NCI-H1930 (cell line): ENCODE measurements at places on chromosomes 11 and 22.

- DNase-seq, result no peak
Measured at GRCh38 chr22:31092161-31092560, 11.0 kb downstream of the SMTN start.

DNA sequence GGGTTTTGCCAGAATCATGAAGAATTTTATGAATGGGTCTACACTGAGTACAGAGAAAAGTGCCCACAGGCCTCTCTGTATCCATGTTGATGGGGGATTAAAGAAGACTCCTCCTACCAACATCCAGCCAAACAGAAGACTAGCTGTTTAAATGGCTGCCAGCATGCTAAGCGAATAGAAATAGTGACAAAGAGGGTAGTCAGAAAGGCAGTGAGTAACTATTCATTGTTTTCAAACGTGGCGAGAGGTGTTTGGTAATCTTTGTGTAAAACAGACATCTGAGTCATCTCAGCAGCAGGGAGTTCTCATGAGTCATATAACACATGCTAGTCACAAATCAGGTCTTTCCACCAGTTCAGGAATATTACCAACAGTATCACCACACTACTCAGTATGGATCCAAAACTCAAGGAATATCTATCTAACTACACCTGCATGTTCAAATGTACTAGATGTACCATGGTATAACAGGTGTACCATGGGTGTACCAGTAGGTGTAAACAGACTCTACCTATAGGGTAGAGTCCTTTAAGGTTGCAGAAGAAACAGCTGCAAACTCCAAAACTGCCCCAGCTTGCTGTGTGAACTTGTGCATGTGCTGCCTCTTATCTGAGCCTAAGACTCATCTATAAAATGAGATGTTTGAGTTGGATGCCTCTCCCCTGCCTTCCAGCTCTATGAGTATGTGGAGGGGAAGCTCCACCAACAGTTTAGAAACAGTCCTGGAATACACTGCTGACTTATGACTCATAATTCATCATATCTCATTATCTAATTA, 82.0 kb downstream of the SLC1A2 start:
- DNase-seq, result no peak

GRCh38 chr11:64539711-64540427, 51.2 kb upstream of the SLC22A12 start:
- no peak for DNase-seq

DNA sequence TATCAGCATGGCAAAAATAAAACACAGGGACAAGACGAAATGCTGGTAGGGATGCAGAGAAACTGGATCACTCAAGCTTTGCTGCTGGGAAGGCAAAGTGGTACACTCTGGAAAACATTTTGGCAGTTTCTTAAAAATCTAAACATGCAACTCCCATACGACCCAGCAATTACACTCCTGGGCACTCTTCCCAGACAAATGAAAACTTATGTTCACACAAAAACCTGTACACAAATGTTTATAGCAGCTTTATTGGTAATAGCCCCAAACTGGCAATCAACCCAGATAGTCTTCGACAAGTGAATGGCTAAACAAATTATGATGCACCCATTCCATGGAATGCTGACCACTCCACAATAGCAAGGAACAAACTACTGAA, 35.8 kb upstream of the PRR5 start:
- DNase-seq, result no peak

DNA sequence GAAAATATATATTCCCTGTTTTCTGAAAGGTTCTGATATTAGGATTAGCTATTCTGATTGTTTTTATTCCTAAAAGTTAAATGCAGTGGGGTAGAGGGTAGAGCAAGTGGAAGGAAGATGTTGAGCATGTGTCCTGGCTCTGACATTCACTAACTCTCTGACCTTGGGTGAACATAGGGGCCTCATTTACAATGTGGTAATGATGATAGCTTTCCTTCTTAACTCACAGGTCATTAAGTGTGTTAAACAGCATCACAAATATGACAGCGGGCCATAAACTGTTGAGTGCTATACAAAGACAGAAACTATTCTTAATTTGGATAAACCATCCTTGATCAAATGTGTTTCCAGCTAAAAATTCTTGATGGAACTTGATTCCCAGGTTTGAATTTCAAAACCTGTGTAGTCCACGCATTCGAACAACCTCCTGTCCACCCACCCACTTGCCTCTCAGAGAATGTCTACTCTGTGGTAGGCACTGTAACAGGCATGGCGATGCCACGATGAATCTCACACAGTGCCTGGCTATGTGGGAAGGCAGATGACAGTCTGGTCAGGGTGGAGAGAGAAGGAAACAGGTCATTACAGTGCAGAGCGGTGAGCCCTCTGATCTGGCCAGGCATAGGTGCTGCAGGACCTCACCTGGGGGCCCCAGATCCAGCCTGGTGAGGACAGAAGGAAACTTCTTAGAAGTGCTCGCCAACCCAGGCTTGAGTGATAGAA, 19.3 kb upstream of the PEX26 start:
- no peak for DNase-seq

DNA sequence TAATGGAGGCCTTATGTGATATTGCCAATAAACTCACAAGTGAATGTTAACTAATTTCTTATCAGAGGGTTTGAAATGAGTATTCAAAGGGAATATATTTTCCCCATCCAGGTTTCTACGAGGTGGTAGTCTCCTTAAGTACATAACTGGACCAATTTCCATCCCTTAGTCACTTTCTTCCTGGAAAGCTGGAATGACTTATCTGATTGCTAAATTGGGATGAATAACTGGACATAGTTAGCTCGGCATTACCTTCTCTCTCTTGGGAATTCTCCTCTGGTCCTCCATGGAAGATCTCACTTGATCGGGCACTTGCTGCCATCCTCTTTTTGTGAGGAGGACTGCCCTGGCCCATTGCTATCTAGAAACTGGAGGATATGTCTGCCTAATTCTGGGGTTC, 109.1 kb downstream of the TRPC6 start:
- no peak for DNase-seq

GRCh38 chr22:24871611-24872205, 65.7 kb downstream of the SGSM1 start:
- no peak for DNase-seq

GRCh38 chr11:117816846-117817367, 7.6 kb downstream of the FXYD2 start:
- no peak for DNase-seq

- DNase-seq, result no peak
Measured at GRCh38 chr11:118621784-118622375, 14.5 kb downstream of the PHLDB1 start.

DNA sequence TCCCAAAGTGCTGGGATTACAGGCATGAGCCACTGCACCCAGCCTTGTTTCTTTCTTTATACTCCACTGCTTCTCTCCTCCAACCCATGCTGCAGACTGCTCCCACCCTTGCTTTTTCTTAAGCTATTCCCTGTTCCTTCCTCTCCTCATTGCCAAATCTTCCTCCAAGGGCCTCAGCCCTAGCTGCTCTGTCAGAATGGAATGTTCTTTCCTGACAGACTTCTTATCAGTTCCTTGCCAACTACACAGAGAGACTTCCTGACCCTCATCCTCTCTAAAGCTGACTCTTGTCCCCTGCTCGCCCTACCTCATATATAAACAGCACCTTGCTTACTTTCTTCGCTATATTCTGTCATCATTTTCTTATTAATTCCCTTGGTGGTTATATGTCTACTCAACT, 16.9 kb upstream of the PIK3C2A start:
- no peak for DNase-seq

GRCh38 chr11:85749884-85750283, 61.1 kb downstream of the SYTL2 start:
- no peak for DNase-seq

- DNase-seq, result no peak
Measured at GRCh38 chr22:26134654-26135330, 34.5 kb upstream of the SEZ6L start.

- no peak for DNase-seq
Measured at GRCh38 chr11:14582793-14583192, 60.8 kb upstream of the PDE3B start.

- DNase-seq, result no peak
Measured at GRCh38 chr22:49979587-49980264, 19.2 kb downstream of the PIM3 start.

DNA sequence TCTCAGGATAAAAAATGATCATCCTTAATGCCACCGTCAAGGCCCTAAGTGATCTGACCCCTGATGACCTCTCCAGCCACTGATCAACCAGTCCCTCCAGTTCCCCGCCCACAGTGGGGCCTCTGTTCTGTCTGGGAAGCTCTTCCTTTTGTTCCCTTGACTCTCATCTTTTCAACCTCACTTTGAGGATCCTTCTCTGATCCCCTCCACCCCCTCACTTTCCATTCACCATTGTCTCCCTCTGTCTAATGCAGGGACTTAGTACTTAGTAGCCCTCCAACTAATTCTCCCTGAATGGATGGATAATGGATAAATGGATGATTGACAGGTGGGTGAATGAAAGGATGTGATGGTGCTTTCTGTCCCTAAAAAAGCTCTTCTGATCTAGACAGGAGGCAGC, 45.6 kb downstream of the C11orf58 start:
- DNase-seq, result no peak

DNA sequence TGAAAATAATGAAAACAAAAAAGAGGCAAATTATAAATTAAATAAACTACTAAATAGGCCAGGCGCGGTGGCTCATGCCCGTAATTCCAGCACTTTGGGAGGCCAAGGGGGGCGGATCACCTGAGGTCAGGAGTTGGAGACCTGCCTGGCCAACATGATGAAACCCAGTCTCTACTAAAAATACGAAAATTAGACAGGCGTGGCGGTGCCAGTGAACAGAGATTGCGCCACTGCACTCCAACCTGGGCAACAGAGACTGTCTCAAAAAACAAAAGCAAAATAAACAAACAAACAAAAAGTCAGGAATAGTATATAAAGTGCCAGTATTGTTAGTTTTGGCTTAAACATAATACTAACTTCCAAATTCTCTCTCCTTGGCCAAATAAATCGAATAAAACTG, 37.6 kb upstream of the CECR2 start:
- DNase-seq, result no peak

DNA sequence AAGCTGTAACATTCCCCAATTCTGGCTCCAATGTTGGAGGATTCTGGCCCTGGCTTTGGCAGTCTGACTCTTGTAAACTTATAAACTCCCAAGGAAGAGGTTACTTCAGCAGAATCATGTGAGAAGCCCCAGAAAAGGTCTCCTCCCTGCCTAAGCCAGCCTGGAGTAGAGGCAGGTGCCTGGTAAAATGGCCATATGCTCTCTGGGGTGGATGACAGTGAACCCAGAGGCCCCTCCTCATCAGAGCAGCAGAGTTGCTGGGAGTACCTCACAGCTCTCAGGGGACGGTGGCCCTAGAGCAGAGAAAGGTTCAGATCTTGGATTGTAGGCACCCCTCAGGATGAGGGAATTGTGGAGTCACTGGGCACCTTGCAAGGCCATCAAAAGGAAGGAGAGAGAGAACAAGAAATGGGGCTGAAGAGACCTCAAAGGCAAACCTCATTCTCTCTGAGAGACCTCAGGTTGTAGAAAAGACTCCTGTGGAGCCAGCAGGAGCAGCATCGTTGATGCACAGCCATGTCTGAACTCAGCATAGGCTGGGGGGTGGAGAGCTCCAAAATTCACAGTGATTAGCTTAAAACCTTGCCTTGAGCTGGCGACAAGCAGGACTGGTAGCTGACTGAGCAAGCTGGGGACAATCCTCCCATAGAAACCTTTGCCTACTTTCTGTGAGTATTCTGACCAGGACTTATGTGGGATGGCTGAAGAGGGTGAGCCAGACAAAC, 4.9 kb upstream of the P2RY6 start:
- DNase-seq, result no peak

- DNase-seq, result no peak
Measured at GRCh38 chr22:46650078-46650810, 30.1 kb downstream of the GRAMD4 start.

- DNase-seq, result no peak
Measured at GRCh38 chr11:68327586-68328370, 15.4 kb downstream of the LRP5 start.

DNA sequence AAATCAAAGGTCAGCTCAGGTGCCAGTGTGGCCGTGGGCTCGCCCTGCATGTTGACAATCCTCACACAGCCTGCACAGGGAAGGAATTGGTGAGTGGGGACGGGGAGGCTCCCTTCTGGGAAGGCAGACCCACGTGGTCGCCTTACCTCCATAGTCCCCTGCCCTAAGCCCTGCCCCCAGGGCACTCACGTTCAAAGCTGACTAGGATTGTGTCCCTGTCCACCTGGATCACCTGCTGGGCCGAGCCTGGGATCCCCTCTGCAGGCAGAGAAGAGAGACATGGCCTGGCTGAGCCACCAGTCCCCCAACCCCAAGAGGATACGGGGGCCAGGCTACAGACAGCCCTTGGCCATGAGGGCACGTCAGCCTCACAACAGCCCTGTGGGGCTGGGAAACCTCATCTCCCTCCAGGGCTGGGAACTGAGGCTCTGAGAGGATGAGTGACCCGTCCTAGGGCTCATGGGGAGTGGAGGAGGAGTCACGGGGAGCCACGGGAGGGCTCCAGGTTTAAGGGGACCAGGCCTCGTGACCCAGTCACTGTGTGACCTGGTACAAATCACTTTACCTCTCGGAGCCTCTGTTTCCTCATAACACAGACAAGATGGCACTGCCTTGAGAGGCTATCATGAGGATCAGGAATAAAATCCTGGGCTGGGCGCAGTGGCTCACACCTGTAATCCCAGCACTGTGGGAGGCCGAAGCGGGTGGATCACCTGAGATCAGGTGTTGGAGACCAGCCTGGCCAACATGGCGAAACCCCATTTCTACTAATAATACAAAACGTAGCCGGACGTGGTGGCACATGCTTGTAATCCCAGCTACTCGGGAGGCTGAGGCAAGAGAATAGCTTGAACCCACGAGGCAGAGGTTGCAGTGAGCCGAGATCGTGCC, 12.1 kb upstream of the SF1 start:
- no peak for DNase-seq

DNA sequence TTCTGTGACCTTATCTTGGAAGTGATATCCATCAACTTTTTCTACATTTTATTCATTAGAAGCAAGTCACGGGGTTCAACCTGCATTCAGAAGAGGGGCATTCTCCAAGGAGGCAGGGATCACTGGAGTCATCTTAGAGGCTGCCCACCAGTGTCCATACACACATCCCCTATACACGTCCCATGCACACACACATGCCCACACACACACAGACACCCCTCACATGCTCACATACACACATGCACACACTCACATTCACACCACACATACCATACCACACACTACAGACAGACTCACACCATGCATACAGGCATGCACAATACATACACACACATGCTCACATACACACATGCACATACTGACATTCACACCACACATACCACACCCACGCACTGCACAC, 884.7 kb downstream of the TBC1D22A start:
- DNase-seq, result no peak

DNA sequence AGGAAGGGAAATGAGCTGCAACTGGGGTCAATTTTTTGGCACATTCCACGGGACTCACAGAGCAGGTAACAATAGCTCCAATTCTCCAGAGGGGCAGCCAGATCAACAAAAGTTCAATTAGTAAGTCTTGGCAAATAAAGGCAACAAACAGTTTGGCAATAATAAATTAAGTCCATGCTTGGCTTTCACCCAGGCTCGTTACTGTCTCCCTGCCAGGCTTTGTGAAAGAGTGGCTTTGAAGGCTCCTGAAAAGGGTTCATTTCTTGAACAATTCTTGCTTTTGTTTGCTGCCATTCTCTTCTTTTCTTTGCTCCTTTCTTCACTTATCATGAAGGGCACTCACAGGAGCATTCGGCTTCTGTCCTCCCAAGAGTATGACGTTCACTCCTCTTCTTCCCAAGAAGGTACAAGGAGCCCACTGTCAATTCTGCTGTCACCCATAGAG, 123.3 kb downstream of the APIP start:
- DNase-seq, result no peak

GRCh38 chr11:9752091-9752490, 88.2 kb downstream of the SWAP70 start:
- DNase-seq, result no peak
